NCI-H524 treated with DMSO at 0.1 percent for 48 hours (cell line): ENCODE measurements at places on chromosomes 2 and 18.

- DNase-seq = no peak
Measured at GRCh38 chr2:8550481-8550880, 131.4 kb upstream of the ID2 start.

DNA sequence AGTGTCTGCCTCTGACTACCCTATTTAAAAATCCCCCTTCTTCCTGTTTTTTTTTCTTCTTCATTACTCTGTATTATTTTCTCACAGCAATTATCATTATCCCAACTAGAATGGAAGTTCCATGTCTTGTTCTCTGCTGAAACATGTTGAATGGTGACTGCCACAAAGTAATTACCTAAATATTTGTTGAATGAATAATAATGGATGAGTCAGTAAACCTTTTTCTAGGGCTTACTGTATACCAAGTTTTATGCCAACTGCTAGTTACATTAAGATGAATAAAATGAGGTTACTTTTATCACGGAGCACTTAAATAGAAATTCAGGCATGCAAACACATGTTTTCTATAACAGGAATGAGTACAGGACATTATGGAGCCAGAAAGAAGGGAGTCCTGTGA is 490.6 kb downstream of the THSD7B start:
- DNase-seq = no peak

- DNase-seq = no peak
Measured at GRCh38 chr2:238710032-238710735, 137.7 kb upstream of the TWIST2 start.

GRCh38 chr2:121282800-121283385 is 2.1 kb downstream of the TFCP2L1 start:
- no peak for DNase-seq

DNA sequence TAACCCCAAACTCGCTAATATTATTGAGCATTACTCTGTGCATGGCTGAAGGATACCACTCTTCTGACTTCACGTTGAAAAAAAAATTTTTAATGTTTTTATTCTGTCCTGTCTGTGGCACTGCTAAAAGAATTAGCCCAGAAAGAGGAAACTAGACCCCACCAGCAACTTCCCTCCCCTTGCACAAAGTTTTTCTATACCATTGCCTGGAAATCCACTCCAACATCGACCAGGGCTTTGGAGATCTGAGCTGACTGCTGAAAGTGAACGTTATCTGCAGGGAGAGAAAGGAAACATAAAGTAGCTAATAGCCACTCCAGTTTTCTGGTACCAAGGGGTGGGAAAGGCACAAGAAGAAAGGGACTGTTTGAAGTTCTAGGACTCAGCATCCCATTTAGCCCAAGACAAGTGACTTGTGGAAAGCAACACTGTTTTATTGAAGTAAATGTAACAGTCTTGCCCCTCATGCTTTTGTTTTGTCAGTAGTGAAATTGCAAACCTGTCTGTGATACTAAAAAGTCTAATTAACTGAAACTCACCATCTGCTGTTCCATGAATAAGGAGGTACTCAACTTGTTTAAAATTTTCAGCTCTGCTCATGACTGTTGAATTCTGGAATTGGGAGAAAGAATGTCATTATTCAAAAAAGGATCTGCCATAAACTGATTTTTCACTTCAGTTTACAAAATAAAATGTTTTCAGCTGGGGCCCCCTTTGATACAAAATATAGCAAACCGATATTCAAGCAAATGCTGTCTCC is 79.1 kb downstream of the DPP4 start:
- DNase-seq = peak; percentile 54

- no peak for DNase-seq
Measured at GRCh38 chr2:35365859-35366258, 989.7 kb upstream of the CRIM1 start.

DNA sequence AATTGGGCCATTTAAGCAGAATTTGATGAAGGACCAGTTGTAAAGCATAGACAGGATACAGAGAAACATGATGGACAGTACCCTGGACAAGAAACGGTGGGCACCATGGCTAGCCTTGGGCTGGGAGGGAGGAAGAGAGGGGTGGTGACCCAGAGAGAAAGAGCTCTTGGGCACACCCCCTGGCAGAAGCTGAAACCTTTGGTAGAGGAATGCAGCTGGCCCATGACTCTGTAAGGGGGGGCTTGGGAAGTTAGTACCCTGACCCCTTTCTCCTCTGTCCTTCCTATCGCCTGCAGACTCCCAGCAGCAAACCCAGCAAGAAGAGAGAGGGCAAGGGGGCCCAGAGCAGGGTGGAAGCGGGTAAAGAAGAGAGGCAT is 32.6 kb downstream of the MRPL44 start:
- no peak for DNase-seq

- no peak for DNase-seq
Measured at GRCh38 chr2:232434091-232434490, 21.9 kb upstream of the ALPI start.

GRCh38 chr2:42906557-42907411 is 114.4 kb upstream of the HAAO start:
- DNase-seq = no peak

GRCh38 chr2:17538022-17538843 is 2.3 kb upstream of the VSNL1 start:
- DNase-seq = no peak

DNA sequence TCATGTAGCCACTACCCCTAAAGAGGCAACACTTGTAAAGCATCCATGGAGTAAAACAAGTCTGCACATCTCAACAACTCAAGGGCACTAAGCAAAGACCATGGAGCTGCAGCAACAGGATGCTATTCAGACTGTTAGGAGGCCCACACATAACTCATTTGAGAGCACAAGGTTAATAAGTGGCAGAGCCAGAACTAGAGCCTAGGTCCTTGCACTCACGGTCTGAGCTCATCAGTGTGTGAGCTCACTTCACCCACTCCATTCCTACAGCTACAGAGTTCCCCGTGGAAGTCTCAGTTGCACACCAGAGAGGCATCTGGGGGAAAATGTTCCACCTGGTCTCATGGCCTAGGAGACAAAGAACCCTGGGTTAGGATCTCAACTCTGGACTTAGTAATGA is 35.0 kb downstream of the TTC32 start:
- DNase-seq = no peak

GRCh38 chr18:369224-370015 is 101.6 kb upstream of the THOC1 start:
- DNase-seq = no peak

GRCh38 chr2:234330902-234331301 is 166.0 kb downstream of the ARL4C start:
- DNase-seq = no peak

GRCh38 chr2:112343827-112344585 is 68.6 kb downstream of the ZC3H6 start:
- DNase-seq = no peak

- DNase-seq = no peak
Measured at GRCh38 chr2:239689410-239689809, 288.6 kb upstream of the HDAC4 start.

- no peak for DNase-seq
Measured at GRCh38 chr2:217494557-217494956, 508.2 kb downstream of the TNS1 start.

- DNase-seq = no peak
Measured at GRCh38 chr2:30631051-30631671, 176.1 kb downstream of the CAPN13 start.

- DNase-seq = no peak
Measured at GRCh38 chr18:27695052-27695451, 481.9 kb downstream of the CDH2 start.

DNA sequence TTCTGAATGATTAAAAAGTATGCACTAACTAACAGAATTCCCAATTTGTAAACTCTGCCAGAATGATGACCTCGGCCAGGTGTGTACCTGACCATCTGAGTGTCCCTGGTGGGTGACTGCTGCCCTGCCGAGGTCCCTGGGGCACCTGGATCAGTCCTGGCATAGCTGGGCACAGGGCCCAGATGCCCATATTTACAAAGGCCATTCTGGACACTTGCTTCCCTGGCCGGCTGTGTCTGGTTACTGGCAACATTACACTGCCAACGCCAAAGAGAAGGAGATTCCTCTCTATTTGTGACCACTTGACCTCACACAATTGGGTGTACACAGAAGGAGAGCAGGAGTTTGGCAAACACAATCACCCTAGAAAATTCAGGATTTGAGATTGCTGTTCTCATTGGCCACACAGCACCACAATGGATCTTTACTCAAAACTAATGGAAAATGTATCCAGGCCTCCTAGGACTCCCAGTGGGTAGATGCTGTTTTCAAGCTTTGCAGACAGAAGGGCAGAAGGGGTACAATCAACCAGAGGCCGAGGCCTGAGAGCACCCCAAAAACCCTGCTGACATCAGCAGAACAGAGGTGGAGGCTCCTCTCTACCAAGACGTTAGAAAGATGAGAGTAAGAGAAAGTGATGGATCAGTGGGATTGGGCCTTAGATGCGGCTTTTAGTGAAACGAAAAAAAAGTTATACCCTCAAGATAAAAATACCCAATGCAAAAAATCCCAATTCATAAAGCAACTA is 58.3 kb upstream of the PXDN start:
- DNase-seq = no peak

DNA sequence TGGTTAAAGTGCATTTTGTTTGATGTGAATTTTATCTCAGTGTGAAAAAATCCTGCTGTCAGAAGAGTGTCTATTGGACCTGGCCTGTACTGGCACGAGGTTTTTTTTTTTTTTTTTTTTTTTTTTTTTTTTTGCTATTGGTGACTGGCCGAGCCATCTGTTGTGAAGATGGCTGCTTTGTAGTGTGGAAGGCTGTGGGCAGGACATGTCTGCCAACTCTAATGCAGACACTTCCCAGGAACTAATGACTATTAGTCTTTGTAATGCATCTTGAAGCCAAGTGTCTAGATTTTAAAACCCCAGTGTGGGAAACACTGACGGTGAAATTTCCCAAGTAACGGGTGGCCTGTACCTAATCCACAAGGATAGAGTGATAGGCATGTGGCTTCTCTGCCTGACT is 34.3 kb downstream of the ZAP70 start:
- no peak for DNase-seq

- no peak for DNase-seq
Measured at GRCh38 chr2:72539071-72539552, 286.7 kb downstream of the EXOC6B start.

DNA sequence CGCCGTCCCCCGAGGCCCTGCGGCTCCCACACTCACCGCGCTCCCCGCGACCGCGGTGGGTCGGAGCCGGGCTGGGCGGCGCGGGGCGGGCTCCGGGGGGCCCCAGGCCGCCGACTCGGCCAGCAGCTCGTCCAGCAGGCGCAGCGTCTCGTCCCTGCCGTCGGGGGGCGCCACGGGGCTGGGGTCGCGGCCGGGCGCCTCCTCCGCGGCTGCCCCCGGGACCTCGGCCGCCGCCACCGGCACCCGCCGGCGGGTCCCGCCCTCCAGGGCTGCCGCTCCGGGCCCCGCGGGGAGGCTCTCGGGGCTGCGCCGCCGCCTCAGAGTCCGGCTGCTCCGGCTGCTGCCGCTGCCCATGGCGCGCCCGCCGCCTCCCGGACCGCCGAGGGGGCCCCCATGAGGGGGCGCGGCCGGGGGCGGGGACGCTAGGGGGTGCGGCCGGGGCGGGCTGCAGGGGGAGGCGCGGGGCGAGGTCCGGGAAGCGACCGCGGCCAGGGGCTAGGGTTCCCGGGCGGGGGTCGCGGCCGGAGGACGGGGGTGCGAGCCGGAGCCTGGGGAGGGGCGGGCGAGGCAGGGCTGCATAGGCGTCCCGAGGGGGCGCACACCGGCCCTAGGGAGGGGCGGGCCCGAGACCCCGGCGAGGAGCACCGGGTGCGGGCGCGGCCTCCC is at the start of gene CYS1:
CYS1 (minus strand) TSS at position 542 of the 666 bp plus-strand sequence; CDS start at position 354, 188 bp downstream.
- DNase-seq = no peak

DNA sequence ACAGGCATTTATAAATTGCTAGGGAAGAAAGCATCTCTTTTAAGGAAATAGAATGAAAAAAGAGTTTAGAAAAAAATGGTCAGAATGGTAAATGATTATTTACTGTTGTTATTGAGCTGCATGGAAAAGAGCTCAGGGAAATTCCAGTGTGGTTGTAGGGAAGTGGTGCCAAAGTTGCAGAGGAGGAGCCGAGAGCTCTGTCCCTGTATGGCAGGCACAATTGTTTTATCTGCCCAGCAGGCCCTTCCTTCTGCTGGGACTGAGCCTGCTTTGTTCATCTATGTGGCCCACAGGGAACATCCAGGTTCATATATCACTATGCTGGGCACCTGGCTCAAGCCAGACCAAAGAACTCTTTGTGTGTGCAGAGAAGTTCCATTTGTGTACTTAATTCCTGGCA is 80.8 kb upstream of the AGAP1 start:
- DNase-seq = no peak

DNA sequence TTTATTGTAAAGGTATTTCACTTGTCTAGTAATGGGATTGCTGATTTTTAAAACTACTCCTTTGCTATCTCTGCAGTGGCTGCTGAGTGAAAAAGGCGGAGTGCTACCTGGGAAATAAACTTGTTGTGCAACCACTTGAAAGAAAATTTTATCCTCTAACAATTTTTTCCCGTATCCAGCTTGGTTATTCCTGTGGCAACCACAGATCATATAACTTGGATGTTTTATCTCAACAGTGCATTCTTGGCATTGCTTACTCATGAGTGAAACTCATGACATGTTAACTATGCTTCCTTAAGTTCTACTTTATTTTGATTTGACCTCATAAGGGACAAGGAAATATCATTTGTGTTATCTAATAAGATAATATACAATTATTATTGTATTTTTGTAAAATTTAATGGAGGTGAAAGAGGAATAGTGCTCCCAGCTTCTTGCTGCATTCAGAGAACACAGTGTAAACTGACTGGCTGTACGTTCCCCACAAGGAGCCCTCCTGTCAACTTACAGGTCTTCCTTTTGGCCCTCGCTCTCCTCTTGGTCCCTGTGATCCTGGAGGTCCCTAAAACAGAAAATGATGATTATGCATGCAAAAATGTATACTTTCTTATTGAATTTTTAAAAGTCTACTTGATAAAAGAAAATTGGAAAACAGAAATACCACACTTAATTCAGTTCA is 82.7 kb downstream of the COL5A2 start:
- DNase-seq = no peak

GRCh38 chr2:113283704-113284284 is 5.1 kb upstream of the PAX8 start:
- no peak for DNase-seq

DNA sequence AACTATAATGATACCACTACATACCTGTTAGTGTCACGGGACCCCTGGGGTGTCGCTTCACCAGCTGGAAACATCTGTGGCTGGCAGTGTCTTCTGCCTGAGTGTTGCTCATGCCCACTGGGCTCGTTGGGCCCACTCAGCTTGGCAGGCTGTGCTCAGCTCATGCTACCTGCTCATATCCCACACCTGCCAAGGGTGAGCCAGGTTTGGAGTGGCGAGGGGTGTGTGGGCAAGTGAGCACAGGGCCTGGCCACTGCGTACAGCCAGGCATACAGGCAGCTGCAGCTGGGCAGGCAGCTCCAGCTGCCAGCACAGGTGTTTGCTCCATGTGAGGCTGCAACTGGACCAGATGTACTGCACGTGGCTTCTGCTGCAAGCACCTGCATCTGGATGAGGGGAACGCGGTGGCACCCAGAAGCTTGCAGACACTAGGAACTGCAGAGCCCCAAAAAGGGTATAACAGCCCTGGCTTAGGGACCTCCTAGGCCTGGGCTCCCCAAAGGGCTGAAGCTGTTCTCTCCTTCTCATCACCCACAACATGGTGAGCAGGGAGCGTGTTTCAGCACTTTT is 70.1 kb downstream of the SUCLG1 start:
- DNase-seq = no peak

GRCh38 chr2:72145289-72145657 is 2.4 kb downstream of the CYP26B1 start:
- no peak for DNase-seq

- no peak for DNase-seq
Measured at GRCh38 chr2:37874470-37874869, 50.6 kb upstream of the RMDN2 start.
